Mucosa of descending colon (tissue), 3 donors: ENCODE measurements at places on chromosomes 12 and 14. TPM values are rescaled to one million over a fixed set of nuclear protein-coding genes. Genes with fewer than 3 reads are reported as not detected.
A peak's percentile ranks its signal among the peaks of the same experiment; 100 is the strongest.

Gene PTPRO
- total RNA-seq: 21.9 TPM

DNA sequence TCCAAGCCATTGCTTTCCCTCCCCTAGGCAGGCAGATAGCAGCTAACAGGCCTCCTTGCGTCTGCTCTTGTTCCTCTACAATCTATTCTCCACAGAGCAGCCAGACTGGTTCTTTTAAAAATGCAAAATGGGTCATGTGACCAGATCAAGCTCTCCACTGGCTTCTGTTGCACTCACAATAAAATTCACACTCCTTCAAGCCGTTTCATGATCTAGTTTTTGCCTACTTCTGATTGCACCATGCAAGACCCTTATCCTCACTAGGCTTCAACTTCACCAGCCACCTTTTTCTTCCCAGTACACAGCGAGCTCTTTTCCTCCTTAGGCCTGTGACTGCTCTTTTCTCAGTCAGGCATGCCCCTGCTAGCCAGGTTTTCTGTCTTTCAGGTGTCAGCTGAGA lies 6.1 kb upstream of the KRAS start:
- no peak for DNase-seq

- DNase-seq: no peak
Measured at GRCh38 chr14:60632777-60633176, 16.5 kb downstream of the SIX1 start.

GRCh38 chr12:57001448-57001906 lies 4.9 kb downstream of the ZBTB39 start:
- DNase-seq: peak; percentile 83

GRCh38 chr12:132428936-132429601 lies 60.9 kb upstream of the FBRSL1 start:
- no peak for DNase-seq
